T-helper 17 cell (primary cell): ENCODE measurements at places on chromosomes 16 and 17.

- no peak for DNase-seq
These were observed 34.1 kb upstream of the ABCA6 start for GRCh38 chr17:69175625-69176456.

- no peak for DNase-seq
These were observed 698.2 kb downstream of the MAF start for GRCh38 chr16:78902321-78902720.

GRCh38 chr16:529012-529575 is 1.6 kb downstream of the CAPN15 start:
- no peak for DNase-seq

GRCh38 chr17:56867948-56868376 is 34.0 kb downstream of the DGKE start:
- DNase-seq: no peak

DNA sequence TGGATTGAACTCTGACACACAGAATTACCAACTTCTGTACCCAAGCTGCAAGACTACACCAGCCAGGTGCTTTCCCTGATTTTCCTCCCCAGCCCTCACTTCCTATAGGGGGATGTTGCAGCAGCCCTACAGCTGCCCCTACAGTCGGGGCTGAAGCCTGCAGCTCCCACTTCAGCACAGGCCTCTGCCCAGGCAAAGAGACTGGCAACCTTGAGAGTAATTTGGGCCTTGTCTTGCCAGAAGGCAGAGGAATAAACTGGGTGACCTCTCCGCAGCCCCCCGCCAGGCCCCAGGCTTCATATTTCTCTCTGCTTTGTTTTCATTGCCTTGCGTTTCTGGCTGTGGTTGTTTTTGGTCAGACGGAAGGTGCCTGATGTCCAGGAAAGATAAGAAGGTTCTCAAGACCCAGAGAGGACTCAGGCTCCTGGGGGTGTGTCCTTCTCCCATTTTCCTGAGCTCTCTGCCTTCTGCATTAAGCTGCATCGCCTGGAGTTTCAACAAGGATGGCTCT is 32.0 kb downstream of the SLC6A4 start:
- no peak for DNase-seq

DNA sequence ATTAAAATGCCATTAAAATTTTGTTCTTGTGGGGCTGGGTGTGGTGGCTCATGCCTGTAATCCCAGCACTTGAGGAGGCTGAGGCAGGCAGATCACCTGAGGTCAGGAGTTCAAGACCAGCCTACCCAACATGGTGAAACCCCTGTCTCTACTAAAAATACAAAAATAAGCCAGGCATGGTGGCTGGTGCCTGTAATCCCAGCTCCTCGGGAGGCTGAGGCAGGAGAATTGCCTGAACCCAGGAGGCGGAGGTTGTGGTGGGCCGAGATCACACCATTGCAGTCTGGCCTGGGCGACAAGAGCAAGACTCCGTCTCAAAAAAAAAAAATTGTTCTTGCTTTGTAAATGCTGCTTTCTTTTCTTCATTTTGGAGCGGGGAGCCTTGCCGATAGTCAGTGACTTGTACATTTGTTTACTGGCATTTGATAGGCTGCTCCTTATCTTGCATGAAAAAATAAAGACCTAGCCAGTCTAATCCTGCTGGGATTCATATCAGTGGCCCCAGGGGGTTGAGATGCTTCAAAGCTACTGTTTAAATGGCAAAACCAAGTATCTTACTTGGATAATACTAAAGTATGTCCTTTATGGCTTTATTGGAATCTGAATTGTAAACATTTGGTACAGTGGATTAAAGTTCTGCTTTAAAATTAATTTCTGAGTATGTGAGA is 3.3 kb upstream of the CLTC start:
- DNase-seq: no peak

DNA sequence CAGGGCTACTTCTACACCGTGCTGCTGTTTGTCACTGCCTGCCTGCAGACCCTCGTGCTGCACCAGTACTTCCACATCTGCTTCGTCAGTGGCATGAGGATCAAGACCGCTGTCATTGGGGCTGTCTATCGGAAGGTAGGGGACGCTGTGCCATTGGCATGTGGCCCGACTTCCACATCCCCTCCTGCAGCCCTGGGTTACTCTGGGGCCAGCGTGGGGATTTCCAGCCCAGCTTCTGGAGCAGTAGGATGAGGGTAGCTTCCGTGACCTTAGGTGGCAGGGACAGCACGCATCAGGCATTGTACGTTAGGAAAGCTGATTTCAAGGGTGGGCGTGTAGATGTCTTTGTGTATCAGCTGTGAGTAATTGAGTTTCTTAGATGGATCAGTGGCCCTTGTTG is 96.5 kb downstream of the ABCC1 start:
- DNase-seq: no peak
